ENCODE measurements at places on chromosomes 3 and 15.

GRCh38 chr15:67515557-67515956 lies 5.4 kb upstream of the C15orf61 start:
- DNase-seq, result no peak

GRCh38 chr3:122004991-122005565 lies 17.0 kb downstream of the ILDR1 start:
- DNase-seq, result peak; percentile 26

DNA sequence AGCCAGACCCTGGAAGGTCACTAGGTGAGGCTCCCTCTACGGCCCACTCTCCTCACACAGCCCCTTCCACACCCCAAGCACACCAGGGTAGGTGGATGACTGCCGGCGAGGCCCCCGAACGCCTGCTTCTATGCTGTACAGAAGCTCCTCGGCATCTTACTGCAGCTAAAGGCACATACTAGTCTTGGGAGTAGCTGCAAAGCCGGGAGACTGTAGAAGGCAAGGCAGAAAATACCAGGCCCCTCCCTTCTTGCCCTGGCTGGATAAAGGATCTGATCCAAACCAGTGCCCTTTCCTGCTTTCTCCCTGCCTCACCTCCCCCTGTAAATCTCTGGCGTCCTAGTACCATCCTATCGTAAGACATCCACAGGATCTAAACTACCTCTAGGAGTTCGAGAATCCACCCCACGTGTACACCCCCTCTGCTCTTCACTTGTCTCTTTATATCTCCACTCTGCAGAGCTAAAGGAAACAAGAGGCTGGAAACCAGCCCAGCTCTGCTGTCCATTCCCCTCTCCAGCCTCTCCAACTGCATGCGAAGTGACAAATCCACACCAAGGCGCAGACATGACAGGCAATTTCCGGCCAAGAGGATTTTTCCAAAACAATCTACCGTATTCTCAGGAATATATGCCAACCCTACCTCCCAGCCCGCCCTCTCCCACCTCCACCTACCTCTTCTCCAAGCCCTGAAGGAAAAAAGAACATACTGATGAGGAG lies 11.8 kb downstream of the TNK2 start:
- DNase-seq, result no peak

- no peak for DNase-seq
Measured at GRCh38 chr3:39933986-39934693, 124.7 kb downstream of the MYRIP start.

- no peak for DNase-seq
Measured at GRCh38 chr3:122803977-122804376, 9.1 kb downstream of the SLC49A4 start.

GRCh38 chr3:186452517-186452916 lies 90.5 kb upstream of the DGKG start:
- DNase-seq, result no peak

DNA sequence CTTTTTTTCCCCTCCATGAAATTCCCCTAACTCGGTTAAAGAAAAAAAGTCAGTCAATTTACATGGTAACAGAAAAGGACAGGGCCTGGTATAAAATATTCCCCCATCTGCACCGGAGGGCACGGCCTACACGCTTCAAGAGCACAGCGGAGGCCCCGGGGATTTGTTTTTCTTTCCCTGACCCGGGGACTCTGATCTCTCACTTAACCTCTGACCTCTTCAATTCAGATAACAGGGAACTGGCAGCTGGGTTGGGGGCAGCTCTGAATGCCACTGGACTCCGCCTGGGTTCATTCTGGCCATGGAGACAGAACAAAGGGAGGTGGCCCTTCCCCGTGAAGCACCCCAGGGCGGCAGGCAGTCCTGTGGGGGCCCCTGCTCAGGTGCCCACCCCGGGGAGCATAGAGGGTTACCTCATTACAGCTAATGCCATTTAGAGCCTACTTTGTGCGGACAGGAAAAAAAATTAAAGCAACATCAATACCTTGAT lies 257.5 kb downstream of the SHQ1 start:
- no peak for DNase-seq

DNA sequence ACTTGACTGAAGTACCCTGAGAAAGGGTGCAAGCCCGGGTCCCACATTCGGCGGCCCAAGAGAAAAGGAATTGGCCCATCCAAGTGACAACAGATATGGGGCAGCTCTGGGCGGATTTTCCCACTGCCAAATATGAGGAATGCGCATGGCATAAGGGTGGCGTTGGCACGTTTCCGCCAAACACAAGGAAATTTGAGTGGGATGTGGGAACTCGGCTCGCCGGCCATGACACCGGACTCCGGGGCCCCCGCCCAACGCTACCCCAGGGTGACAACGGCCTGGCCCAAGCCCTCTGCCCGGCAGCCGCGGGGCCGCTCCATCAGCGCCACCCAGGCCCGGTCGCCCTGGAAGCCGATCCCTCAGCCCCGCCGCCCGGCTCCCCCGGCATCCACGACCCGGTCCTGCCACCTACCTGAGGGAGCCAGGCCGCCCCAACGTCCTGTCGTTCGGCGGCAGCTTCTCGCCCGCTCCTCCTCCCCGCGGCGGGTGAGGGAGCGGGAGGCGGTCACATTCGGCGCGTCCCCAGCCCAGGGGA lies 449 bp downstream of the RAF1 start:
- peak; percentile 53 for DNase-seq

- DNase-seq, result no peak
Measured at GRCh38 chr3:57727106-57727505, 29.0 kb upstream of the SLMAP start.

- no peak for DNase-seq
Measured at GRCh38 chr3:107963581-107963980, 127.2 kb downstream of the CD47 start.

DNA sequence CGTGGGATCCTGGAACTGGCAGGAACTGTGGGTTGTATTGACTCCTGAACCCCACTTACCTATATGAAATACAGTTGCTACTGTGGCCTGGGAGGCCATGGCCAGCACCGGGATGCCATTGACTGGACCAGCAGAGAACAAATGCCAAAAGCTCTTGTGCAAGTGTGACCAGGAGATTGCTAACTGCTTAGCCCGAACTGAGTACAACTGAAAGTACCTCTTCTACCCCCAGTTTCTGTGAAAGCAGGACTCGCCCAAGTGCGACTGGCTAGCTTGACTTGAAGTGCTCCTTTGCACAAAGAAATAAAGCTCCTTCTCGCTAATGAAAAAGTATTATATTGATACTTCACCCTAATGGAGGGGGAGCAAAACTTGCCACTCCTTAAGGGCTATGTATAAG lies 101.3 kb upstream of the ATP11B start:
- no peak for DNase-seq

GRCh38 chr15:32910839-32911238 lies 193.0 kb downstream of the GREM1 start:
- no peak for DNase-seq

GRCh38 chr3:116441652-116442051 lies 3.6 kb downstream of the LSAMP start:
- DNase-seq, result no peak

GRCh38 chr3:25287291-25287884 lies 140.7 kb upstream of the RARB start:
- DNase-seq, result no peak

DNA sequence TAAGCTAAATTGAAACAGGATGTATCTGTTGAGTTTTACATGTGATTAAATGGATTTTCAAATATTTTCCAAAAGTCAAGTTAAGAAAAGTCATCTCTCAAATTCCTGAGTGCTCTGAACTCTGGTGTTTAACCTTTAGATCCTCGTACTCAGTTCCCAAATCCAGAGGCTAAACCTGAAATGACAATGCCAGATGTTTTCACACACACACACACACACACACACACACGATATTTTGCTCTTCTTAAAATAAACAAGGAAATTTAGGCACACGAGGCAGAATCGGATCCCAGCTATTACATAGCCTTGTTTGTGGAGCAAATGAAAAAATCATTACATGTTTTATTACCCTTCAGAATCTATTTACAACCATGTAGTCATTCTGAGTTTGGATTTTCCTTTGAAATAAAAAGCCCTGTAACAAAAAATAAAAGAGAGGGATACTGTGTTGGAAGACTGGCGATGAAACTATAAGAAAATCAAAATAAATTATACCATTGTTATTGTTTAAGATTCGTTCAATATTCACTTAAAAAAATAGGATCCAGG lies 20.6 kb upstream of the UBE2E1 start:
- DNase-seq, result no peak

- DNase-seq, result no peak
Measured at GRCh38 chr3:169348276-169348675, 315.2 kb downstream of the MECOM start.
